ENCODE measurements at places on chromosomes 7 and 10.

DNA sequence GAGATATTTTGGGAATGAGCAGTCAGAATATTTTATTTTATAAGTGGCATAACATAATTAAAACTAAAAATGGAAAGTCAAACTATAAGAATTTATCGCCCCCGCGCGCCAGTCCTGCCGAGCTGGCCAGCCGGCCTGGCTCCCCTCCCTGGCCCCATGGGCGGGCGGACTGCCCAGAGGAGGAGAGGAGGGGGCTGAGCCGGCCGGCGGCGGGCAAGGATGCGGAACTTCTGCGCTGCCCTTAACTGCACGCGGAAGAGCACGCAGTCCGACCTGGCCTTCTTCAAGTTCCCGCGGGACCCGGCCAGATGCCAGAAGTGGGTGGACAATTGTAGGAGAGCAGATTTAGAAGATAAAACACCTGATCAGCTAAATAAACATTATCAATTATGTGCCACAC lies 96.8 kb downstream of the DKK1 start:
- no peaks in the 10 kb centered on the region for H3K27me3 ChIP-seq
- H3K36me3 ChIP-seq, result no peaks in the 10 kb centered on the region
- H3K4me1 ChIP-seq, result peaks cover 5% of the 10 kb centered on the region
- H3K27ac ChIP-seq, result no peak overlapping the region
- no peak overlapping the region for H3K4me3 ChIP-seq

DNA sequence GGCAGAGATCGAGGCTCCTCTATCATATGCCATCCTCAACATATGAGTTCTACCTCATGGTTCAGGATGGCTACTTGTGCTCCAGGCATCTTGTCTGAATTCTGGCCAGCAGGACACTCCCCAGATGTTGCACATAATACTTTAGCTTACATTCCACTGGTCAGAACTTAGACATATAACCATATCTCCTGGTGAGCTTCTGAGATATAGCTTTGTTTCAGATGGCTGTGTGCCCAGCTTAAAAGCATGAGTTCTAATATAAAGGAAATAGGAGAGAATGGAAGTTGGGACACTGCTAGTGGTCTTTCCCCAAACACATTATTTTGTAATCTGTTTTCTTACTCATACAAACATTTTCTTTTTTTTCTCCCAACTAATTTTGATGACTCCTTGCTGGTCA lies 50.8 kb upstream of the IFRD1 start:
- H3K27me3 ChIP-seq, result no peaks in the 10 kb centered on the region
- H3K4me3 ChIP-seq, result no peak overlapping the region
- no peak overlapping the region for H3K27ac ChIP-seq
- no peaks in the 10 kb centered on the region for H3K36me3 ChIP-seq
- no peaks in the 10 kb centered on the region for H3K4me1 ChIP-seq
- no peak for DNase-seq

- H3K4me3 ChIP-seq, result no peak overlapping the region
- peaks cover 2% of the 10 kb centered on the region for H3K27me3 ChIP-seq
- H3K27ac ChIP-seq, result no peak overlapping the region
- H3K36me3 ChIP-seq, result no peaks in the 10 kb centered on the region
Measured at GRCh38 chr10:52539463-52539862, 225.4 kb downstream of the DKK1 start.

DNA sequence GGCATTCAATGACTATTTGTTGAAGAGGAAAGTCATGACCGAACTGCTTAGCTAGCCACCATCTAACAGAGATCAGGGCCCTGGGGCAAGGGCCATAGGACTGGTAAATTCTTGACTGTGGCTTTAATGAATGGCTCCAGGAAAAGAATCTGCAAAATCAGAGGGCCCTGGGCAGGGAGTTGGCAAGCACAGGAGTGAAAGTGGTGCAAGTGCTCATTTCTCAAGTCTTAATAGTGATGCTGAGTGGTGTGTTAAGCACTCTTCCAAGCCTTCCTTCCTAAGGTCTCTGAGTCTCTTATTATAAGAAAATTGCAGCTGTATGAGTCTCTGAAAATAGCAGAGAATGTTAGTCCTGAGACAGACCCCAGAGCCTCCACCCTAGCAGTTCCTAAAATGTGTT lies 46.3 kb upstream of the EGR2 start:
- H3K27ac ChIP-seq, result no peak overlapping the region
- no peak for DNase-seq
- H3K4me1 ChIP-seq, result no peaks in the 10 kb centered on the region
- H3K27me3 ChIP-seq, result peaks cover 2% of the 10 kb centered on the region
- H3K4me3 ChIP-seq, result no peak overlapping the region
- H3K36me3 ChIP-seq, result no peaks in the 10 kb centered on the region

DNA sequence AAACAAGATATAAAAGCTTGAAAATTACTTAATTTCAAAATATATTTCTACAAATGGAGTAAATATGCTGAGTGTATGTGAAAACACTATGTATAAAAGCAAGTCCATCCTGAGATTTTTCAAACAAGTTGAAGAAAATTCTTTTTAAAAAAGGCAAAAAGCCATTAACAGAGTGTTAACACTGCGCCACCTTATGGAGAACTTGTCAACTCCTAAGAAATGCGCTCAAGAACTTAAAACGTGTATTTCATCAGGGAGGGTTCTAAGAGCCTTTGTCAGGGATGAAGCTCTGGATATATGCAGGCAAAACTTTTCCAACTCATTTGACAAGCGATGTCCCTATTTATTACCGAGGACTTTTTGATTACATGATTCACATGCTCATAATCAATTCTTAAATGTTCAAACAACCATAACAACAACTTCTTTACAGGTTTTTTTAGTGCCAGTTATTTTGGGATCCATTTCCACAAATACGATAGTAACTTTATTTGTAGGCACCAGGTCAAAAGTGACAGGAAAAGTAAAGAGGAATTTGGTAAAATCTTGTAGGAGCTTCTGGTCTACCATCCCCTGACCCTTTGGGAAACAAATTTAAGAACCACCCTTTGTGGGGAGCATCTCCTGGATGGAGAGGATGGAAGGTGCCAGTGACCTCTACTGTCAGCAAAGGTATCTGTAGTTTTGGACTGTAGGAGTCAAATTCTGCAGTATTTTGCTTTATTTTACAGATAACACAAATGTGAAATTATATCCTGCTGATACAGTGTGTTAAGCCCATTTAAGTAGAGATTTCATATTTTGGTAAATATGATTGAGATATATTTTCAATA lies 23.2 kb downstream of the CALCR start:
- no peak for DNase-seq
- H3K27ac ChIP-seq, result no peak overlapping the region
- no peaks in the 10 kb centered on the region for H3K27me3 ChIP-seq

GRCh38 chr7:108254259-108254658 lies 124.1 kb upstream of the LAMB4 start:
- DNase-seq, result no peak
- H3K4me1 ChIP-seq, result peaks cover 9% of the 10 kb centered on the region
- peaks cover 18% of the 10 kb centered on the region for H3K36me3 ChIP-seq
- no peak overlapping the region for H3K4me3 ChIP-seq
- H3K27ac ChIP-seq, result no peak overlapping the region

- no peaks in the 10 kb centered on the region for H3K27me3 ChIP-seq
- no peak overlapping the region for H3K27ac ChIP-seq
Measured at GRCh38 chr10:59750155-59750945, 2.9 kb downstream of the MRLN start.

DNA sequence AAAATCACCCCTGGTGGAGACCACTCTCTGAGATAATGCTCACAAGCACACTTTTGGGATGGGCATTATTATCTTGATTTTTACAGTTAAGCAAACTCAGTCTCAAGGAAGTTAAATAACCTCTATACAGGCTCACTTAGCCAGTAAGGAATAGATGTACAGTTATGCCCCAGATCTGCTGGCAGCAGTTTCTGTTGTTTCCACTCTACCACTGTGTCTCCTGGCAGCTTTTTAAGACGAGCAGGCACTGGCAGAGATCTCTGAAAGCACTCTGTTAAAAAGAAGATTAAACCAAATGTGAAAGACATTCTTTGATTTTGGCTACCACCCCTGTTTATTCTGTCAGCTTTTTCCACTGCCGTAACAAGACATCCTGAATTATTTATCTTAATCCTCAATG lies 73.2 kb downstream of the SRI start:
- no peak overlapping the region for H3K27ac ChIP-seq
- no peak overlapping the region for H3K4me3 ChIP-seq
- DNase-seq, result no peak
- no peaks in the 10 kb centered on the region for H3K27me3 ChIP-seq

DNA sequence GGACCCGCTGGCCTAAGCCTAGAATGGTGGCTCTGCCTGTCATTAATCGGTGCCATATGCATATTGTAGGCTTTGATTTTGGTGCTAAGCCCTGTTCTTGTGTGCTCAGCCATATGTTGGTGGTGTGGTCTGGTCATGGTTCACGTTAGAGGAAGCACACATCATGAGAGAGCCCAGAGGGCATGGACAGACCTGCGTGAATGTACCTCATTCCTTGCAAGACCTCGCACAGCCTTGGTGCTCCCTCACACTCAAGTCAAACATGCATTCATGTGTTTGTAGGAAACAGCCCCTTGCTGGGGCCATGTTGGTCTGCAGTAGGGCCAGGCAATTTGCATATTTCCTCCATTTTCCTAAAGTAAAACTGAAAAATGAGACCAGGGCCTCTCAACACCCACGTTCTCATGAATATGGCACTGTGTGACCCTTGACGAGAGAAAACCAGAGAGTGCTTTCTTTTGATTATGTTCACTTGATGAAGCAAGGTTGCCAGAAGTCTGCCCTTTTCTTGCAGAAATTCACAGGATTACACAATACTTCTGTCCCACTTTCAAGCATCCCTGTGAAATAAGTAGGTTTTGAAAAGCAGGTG lies 268.7 kb downstream of the CELF2 start:
- H3K27me3 ChIP-seq, result peaks cover 3% of the 10 kb centered on the region
- H3K36me3 ChIP-seq, result no peaks in the 10 kb centered on the region
- H3K4me1 ChIP-seq, result peaks cover 7% of the 10 kb centered on the region
- no peak overlapping the region for H3K27ac ChIP-seq
- DNase-seq, result no peak
- no peak overlapping the region for H3K4me3 ChIP-seq
